ENCODE measurements at places on chromosomes 3 and 15.

DNA sequence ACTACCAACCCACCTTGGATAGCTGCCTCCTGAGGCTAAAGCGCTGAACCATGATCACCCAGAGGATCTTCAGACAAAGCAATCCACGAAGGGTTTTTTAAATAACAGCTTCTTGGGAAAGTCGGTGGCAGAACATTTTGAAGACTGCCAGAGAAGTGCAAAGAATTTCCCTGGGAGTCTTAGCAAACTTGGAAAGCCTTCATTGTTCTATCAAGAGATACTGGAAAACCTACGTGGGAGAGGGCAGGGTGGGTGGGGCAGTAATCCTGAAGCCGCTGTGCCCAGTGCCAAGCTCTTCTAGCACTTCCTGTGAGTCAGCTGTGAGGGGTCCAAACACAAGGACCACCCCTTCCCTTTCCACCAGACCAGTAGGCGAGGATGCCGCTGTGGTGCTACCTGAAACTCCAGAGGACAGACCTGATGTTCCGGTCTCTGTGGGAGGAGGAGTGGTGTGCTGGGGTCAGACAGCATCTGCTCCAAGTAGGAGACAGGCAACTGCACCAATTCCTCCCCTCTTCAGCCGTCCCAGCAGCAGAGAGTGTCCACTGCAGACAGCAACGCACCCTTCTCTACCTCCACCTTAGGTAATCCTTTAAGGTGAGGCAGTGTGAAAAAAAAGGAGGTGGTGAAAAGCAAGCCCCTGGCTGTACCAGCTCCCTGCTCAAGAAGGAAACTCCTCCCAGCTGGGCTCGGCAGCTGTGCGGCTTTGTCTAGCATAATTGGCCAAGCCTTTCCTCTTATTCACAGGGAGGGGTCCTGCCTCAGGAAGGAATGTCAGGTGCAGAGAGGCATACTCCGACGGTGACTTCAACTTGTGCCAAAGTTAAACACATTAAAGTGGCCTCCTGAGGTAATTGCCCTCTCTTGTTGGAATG, 99.0 kb downstream of the TMCC1 start:
- H3K27ac ChIP-seq, result no peak overlapping the region
- H3K4me1 ChIP-seq, result peaks cover 10% of the 10 kb centered on the region
- no peaks in the 10 kb centered on the region for H3K36me3 ChIP-seq
- no peak for DNase-seq

GRCh38 chr15:30939161-30939560, 35.4 kb downstream of the FAN1 start:
- peaks cover 88% of the 10 kb centered on the region for H3K36me3 ChIP-seq
- H3K27ac ChIP-seq, result no peak overlapping the region
- no peaks in the 10 kb centered on the region for H3K4me1 ChIP-seq
- no peak for DNase-seq
- H3K4me3 ChIP-seq, result no peak overlapping the region

DNA sequence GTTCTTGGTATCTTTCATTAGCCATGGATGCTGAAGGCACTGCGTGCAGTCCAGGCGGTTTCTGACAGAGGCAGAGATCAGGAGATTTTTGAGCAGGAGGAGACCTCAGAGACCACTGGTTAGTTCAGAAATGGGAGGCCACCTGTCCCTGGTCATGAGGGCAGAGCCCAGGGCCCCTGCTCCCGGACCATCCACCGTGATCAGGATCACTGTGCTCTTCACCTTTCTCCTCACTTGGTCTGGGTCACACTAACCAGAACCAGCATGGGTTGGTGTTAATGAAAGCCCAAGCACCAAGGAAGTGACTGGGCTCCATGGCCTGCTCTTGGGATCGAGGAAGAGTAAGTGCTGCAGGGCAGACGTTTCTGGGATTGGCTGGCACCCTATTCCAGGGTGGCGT, 42.0 kb upstream of the HACD2 start:
- H3K36me3 ChIP-seq, result no peaks in the 10 kb centered on the region
- H3K4me1 ChIP-seq, result no peaks in the 10 kb centered on the region
- H3K4me3 ChIP-seq, result no peak overlapping the region
- peaks cover 5% of the 10 kb centered on the region for H3K27me3 ChIP-seq

GRCh38 chr15:48477795-48478360, 146.6 kb downstream of the DUT start:
- DNase-seq, result no peak
- H3K4me1 ChIP-seq, result no peaks in the 10 kb centered on the region
- H3K27me3 ChIP-seq, result no peaks in the 10 kb centered on the region
- no peaks in the 10 kb centered on the region for H3K36me3 ChIP-seq

DNA sequence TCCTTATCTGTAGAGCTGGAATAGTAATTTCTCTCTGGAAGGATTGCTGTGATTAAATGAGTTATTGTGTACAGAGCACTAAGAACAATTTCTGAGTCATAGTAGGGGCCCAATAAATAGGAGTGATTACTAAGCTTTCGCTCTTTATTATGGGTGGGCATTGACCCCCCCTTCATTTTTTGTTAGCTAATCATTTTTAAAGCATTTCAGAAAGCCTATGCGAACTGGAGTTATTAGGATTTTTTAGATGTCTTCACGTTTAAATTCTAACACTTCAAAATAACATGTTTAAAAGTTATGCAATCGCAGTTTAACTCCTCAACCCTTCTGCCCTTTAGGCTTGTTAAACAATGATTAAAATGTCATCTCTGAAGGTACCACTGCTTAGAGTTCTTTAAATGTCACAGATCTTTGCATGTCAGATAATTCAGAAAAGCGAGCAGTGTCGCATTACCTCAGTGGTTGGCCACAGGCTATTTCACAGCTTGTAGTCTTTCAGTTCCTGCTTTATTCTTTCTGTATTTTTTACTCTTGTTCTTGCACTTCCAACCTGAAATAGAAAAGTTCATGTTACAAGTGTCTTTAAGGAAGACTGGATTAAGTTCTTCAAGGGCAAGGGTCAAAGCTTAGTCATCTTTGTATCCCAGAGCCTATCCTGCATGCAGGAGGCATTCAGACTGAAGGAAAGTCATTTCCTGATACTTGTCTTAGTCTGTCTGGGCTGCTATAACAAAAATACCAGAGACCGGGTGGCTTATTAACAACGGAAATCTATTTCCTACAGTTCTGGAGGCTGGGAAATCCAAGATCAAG, 102.9 kb downstream of the FNDC3B start:
- no peak for DNase-seq
- no peak overlapping the region for H3K4me3 ChIP-seq
- H3K27me3 ChIP-seq, result no peaks in the 10 kb centered on the region
- no peak overlapping the region for H3K27ac ChIP-seq
- H3K4me1 ChIP-seq, result peaks cover 13% of the 10 kb centered on the region
